ENCODE measurements at places on chromosomes 11 and 22.

DNA sequence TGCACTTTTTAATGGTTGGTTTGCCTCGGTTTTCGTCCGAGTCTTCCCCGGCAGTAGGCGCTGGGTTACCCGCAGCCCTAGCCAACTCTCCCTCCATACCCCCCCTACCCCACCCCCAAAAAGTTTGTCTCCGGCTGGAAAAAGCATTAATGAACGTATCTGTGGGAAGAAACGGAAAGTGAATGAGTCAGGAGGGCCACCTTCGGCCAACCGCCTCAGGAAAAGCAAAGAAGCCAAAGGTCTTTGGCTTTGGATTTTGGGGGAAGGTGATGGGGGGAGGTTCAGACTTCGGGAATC, 508 bp upstream of the FLI1 start:
- no peak for DNase-seq

DNA sequence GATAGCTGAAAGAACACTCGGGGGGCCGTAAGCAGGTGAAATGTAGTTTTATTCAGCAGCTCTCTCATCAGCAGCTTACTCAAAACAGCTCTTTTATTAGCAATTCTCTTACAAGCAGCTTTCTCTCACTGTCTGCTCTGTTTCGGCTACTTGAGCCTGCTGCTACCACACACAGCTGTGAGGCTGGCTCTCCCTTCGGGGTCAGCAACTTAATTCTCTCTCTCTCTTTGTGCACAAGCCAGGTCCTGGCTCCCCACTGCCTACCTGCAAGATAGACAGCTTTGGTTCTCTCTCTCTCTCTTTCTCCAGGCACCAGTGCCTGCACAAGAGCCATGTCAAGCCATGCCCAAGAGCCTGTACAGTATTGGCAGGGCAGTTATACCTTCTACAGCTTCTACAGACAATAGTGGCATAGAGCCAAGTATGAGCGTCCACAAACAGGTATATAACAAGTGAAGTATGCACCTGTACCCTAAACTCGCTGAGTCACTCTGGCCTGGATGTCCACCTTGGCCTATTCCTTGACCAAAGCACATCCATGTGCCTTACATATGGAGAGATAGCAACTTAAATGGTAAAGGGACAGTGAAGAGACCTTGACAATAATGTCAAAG, 110.8 kb downstream of the MTNR1B start:
- DNase-seq, result no peak

DNA sequence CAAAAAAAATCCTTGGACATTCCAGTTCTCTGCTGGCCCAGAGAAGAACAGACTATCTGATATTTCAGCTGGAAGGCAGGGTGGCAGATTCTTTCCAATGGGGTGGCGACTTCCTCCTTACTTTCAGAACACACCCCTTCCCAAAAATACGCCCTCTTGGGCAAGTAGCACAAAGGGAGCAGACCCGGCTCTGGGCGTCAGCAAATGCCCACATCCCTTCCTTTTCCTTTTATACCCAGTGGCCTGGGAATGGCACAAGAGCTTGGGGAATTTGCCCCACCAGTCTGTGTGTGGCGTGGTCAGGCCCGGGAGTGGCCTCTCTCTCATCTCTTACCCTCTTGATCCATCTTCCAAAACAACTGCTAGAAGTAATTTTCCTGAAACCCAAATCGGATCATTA, 33.0 kb upstream of the NUP160 start:
- no peak for DNase-seq

GRCh38 chr11:79413268-79413667, 27.6 kb downstream of the TENM4 start:
- no peak for DNase-seq

- no peak for DNase-seq
These were observed 103.7 kb downstream of the LRRC32 start for GRCh38 chr11:76566811-76567210.

DNA sequence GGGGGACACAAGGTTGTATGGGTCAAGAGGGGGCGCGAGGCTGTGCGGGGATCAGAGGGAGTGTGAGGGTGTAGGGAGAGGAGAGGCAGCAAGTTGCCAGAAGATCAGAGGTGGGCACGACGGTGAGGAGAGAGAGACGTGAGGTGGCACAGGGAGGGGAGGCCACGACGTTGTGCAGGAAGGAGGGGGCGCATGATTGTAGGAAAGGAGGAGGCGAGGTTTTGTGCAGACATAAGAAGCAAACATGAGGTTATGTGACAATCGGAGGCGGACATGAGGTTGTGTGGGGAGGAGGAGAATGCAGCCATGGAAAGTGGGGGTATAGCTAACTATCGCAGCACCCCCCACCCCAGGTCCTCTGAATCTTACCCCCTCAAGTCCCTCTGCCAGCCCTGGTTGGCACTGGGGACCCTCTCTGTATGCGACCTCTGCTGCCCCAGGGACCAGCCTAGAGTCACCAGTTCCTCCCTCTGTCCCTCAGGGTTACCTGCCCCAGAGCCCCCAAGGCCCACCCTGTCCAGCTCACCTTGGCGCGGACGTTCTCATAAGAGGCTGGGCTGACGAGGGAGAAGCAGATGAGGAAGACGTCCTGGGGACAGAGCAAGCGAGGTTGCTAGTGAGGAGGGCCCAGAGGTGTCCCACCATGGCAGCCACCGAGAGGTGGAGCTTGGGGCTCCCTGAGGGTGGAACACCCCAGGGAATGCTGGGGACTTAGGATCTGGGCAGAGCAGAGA, 12.5 kb downstream of the RAC2 start:
- DNase-seq, result peak; percentile 34

DNA sequence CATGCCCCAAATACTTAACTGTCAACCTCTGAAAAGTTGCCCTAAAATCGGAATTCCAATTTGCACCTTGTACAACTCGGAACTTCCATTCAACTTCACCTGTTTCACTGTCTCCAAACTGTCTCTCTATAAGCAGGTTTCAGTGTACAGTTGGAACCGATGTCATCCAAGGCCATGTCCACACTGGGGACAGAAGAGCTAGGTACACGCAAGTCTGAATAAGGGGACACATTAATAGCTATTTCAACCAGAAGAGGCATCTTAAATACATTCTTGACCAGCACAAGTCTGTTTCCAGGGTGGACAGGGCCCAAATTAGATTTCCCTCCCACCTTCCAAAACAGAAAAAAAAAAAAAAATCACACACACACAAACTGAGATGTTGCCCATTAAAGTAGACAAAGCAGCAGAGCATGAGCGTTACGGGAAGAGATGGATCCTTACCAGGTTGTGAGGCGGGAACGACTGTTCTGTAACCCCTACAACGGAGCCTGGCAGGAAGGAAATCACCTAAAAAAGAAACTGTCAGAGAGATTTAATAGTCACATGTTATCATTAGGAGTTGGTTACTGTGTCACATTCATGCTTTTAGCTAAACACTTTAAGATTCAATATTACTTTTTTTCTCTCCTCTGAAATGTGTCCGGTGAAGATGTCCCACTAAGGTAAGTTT, 1.7 kb downstream of the CREBZF start:
- DNase-seq, result no peak

- DNase-seq, result no peak
These were observed 51.5 kb downstream of the LHFPL7 start for GRCh38 chr22:24894998-24895397.

GRCh38 chr11:75352588-75353206, 1.2 kb upstream of the ARRB1 start:
- DNase-seq, result no peak

DNA sequence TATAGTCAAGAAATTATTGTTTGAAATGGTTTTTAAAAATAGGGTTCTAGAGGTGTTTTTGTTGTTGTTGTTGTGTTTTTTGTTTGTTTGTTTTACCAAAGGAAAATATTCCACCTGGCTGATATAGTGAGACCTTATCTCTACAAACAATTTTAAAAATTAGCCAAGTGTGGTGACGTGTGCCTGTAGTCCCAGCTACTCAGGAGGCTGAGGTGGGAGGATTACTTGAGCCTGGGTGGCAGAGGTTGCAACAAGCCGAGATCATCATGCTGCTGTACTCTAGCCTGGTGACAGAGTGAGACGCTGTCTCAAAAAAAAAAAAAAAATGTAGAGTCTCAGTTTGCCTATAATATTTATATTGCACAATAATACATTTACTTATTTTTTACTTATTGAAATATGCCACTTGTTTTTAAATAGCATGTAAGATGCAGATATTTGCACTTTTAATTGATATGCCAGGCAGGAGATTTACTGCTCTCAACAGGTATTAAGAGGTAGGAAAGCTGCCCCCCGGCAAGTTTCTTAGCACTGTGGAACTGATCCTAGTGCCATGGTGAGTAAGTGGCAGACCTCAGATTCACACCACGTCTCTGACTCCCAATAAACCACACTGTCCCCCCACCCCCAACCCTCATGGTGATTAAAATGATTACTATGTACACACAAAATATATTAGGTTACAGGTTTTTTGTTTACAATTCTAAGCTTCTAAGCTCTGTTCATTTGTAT, 157.4 kb downstream of the TEAD1 start:
- no peak for DNase-seq
